ENCODE measurements at places on chromosomes 2 and 18.
A peak's percentile ranks its signal among the peaks of the same experiment; 100 is the strongest.

- peak; percentile 69 for DNase-seq
Measured at GRCh38 chr2:215699700-215700538, 264.1 kb upstream of the FN1 start.

DNA sequence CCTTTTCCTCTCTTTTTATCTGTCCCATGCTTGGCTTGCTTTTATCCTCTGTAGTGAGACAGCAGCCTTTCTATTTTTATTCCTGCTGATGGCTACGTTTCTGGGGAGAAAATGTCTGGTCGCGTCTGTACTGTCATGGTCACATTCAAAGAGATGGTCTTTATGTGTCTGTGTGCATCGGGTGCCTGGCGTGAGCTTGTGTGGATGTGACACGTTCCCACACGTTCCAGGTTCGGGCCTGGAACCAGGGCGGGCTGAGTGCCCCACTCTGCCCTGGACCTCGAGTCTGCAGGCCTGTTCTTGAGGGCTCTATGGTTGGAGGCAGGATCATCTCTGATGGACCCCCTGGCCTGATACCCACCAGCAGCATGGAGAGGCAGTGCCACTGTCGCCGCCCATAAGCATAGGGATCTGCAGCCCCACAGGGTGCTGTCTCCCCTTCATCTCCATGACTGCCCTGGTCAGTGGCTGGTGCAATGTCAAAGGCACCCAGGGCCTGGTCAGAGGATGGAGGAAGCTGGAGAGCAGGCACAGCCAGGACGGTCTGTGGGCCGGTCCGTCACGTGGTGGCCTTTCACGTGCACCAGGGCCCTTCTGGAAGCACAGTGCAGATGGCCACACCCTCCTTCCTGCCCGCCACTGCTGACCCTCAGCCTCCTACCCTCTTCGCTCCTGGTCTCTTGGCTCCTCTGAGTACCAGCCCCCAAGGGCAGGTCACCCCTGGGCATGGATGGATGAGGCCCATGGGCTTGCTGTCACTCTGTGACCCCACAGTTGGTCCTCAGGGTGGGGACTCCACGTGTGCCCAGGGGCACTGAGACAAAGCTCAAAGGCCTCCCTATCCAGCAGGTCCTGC, 149.2 kb upstream of the TWIST2 start:
- DNase-seq, result no peak

- peak; percentile 93 for DNase-seq
Measured at GRCh38 chr2:172698041-172698863, 37.4 kb upstream of the RAPGEF4 start.

DNA sequence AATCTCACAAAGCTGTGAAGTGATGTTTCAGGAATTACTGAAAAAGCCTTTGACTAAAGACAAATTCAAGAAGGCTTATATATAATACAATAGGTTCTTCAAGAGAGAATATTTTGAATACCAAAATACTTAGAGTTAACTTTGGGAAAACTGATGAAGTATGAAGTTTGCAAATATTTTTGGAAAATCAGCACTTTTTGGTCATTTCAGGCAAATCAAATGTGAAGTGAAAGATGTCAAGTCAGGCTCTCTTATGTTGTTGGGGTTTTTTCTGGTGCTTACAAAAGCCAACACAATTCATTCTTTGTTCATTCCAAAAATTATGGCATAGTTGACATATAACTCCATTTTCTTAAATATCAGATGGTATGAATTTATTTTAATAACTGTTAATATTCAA, 14.7 kb upstream of the ASNSD1 start:
- no peak for DNase-seq

- DNase-seq, result no peak
Measured at GRCh38 chr2:121092095-121092494, 192.9 kb downstream of the TFCP2L1 start.

GRCh38 chr2:241851325-241852115, 7.2 kb downstream of the PDCD1 start:
- DNase-seq, result no peak

GRCh38 chr2:29747786-29748470, 173.5 kb downstream of the ALK start:
- peak; percentile 95 for DNase-seq

GRCh38 chr2:85754313-85755095, 713 bp downstream of the ATOH8 start:
- peak; percentile 51 for DNase-seq

DNA sequence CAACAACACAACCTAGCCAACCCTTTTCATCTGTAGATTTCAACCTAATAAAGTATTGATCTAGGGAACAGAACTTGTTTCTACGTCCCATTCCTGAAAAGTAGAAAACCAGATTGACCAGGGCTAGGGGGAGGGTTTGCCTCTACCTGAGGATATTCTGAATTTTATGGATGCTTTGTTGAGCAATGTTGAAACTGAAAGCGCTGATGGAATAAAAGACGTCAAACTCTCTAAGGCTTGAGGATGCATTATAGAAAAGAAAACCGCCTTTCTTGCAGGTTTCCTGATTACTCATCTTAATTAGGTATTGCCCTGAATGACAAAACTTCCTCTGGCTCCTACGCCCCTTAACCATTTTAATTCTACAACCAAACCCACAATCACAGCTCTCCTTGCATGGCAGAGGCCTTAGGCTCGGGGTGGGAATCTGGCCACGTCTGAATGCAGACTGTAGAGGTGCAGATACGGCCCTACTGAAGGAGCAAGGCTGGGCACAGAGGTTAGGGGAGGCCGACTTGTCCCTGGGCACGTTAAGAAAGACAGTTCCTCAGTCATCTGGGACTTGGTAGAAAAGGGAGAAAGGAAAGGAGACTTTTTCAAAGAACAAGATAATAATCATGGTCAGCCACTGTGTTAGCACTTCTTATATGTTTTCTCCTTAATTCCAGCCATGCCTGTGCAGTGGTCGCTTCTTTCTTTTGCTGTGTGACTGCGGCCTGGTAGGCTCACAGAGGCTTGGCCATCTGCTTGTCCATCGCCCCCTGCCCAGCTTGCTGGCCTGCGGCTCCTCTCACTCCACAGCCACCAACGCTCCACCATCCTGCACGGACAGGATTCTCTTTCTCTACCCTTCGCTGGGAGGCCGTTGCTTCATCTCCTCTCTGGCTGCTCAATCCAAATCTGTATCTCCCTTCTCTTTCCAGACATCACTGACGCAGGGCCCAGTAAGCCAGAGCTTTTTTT, 209.5 kb downstream of the VAPA start:
- no peak for DNase-seq

- no peak for DNase-seq
Measured at GRCh38 chr2:174820361-174820760, 56.1 kb upstream of the CHRNA1 start.

DNA sequence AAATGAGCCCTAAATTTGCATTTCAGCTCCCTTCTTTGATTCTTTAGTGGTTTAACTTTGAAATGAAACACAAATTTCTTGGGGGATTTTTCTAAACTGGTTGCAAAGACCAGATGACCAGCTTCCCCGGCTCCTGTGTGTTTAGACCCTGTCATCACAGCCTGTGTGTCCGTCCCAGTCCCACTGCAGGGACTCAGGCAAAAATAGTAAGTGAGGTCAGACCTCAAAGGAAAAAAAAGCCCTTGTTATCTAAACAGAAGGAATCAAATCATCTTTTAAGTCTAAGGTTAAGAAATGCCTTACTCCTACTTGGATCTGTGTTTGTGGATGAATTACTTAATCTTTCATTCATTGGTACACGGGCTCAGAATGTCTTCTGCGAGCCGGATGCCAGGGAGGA, 423.7 kb downstream of the LPIN1 start:
- no peak for DNase-seq

- no peak for DNase-seq
Measured at GRCh38 chr2:178380763-178381162, 70.2 kb downstream of the PRKRA start.

DNA sequence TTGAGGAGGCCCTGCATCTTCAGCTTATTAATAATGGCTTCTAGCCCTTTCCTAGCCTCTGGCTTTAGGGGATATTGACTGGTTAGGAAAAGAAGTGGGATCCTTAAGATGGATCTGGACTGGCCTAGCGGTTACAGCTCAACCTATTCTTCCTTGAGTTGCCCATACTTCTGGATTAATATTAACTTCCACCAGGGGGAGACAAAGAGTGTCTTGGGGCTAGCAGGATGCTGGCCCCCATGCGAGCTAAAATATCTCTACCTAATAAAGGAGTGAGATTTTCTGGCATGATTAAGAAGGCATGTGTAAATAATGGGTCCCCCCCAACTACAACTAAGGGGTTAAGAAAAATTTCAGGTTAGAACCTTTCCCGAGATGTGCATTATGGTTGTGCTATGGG, 23.2 kb upstream of the PLA2R1 start:
- no peak for DNase-seq

DNA sequence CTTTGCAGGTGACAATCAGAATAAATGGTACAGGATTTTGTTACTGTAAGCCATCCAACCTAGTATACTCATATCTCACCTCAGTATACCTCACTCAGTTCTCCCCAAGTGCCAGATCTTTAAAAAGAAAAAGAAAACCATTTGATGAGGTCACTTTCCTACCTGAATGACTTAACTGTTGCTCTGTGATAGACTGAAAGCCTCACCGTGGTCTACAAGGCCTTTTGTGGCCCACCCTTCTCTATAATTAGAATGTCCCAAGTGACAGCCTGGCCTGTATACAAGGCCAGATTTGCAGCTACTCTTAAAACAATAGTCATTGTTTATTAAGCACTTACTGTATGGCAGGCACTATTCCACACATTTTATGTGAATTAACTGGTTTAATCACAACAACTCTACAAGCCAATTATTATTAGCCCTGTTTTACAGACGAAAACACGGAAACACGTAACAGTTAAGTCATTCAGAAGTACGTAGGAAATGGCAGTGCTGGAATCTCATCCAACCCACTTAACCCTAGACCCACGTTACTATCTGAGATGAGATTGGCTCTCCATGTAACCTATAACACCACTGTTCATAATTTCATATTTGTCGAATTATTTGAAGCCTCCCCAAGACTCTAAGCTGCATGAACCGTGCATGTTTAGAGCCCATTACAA, 28.3 kb downstream of the PKP4 start:
- DNase-seq, result no peak

- DNase-seq, result no peak
Measured at GRCh38 chr18:58859907-58860306, 4.8 kb upstream of the ZNF532 start.

DNA sequence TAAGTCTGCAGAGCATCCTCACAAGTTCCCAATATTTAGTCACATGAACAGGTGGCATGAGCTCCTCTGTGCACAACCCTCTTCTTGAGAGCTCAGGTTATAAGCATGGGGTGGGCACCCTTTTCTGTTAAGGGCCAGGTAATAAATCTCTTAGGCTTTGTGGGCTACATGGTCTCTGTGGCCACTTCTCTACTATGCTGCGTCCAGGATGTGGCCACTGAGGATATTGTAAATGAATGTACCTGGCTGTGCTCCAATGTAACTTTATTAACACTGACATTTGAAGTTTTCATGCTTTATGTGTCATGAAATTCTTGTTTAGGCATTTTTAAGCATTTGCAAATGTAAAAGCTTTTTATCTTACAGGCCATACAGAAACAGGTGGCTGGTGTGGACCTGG, 116.8 kb upstream of the ST6GAL2 start:
- peak; percentile 41 for DNase-seq

DNA sequence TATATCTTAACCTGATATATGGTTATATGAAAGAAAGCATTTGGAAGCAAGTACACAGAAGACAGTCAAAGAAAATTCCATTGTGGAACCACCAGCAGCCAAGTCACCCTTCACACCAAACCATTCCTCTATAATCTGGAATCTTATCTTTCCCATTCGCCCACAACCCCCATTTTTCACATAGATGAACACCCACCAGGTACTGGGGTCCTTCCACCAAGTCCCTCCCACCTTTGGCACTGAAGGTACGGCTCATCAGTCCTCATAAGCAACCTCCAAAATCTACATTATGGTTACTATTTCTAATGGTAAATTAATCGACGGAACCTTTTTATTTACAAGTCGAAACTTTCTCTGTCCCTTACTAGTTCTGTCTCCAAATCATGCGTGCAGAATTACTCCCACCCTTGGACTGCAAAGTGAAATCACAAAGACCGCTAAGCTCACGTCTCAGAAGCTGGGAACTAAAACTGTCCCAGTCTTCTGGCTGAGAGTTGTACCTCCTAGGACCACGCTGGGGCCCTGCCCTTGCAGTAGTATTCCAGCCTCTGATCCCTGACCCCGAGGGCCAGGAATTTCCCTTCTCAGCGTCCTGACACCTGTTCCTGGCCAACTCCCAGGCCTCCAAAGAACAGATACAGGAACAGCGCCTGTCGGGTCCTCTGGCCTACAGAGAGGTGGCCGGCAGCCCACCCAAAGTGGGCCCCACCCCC, 702 bp downstream of the OLA1 start:
- peak; percentile 7 for DNase-seq

GRCh38 chr2:133200684-133201421, 367.4 kb downstream of the NCKAP5 start:
- DNase-seq, result peak; percentile 94

DNA sequence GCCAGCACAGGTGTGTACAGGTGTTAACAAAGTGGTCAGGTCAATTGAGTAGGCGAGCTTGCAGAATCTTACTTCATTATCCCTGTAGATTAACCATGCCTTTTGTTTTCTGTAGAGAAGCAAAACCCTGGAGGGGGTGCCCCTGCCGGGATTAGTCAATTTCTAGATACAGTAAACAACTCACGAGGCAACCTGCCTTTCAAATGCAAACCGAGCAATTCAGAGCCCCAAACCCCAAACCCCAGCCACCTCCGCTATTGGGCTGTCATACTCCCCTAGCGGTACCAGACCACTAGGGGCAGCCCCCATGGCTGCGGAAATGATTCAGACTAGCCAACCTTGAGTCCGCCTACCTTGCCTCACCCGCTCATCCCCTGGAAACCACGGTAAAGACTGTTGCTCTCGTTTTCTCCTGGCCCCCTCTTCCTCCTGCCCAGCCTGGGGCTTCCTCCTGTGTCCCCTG, 61.4 kb upstream of the KIF5C start:
- DNase-seq, result no peak

DNA sequence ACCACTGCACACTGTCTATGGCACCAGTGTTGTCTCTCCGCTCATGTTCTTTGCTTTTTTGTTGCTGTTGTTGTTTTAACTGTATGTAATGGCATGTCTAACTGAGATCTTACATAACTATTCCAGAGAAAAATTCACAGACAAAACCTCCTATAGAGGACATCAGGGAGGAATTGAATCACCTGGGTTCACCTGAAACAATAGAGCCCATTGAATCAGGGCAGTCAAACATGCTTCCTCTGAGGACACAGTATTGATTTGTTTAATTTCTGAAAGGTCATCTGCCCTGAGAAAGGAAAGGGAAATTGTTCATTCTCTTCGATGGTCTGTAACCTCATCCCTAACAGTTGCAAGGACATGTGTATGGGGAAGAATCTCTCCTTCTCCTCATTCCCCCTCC, 237.5 kb downstream of the SRBD1 start:
- no peak for DNase-seq

All from fibroblast of skin of scalp (primary cell).